A172 (cell line): ENCODE measurements at places on chromosomes 3 and 15. TPM values are rescaled to one million over a fixed set of nuclear protein-coding genes. Genes with fewer than 3 reads are reported as not detected.

DNA sequence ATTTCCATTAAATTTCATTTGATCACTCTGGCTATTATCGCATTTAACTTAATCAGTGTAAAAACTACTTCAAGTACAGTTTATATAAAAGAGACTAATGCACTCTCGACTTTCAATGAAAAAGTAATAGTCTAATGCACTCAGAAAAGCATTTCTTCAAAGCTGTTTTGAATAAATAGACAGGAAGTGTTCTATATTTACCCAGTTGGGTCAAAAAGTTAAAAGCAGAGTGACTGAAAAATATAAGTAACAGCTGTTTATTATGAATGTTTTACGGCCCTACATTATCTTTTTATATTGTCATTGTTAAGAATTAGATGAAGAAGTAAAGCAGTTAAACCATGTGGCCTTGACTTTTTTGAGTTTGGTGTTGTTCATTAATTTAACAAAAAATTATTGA, 391.8 kb downstream of the ZPLD1 start:
- no peak for DNase-seq

GRCh38 chr3:2262204-2262603, 163.5 kb downstream of the CNTN4 start:
- no peak for DNase-seq

DNA sequence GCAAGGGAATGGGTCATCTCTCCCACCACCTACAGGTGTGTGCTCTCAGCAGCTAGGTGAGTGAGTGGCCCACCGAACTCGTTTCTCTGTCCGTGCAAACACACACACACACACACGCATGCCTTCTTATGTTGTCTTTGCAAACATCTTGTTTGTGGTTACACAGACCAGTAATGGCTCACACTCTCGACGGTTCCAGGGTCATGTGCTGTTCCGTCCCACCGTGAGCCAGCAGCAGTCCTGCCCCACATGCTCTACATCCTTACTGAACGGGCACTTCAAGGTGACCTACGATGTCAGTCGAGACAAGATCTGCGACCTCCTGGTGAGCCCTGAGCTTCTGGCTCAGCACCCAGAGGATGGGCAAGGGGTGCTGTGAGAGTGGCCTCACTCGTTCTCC, 4.3 kb downstream of the ITIH1 start:
- no peak for DNase-seq

GRCh38 chr15:76108021-76108723, 48.4 kb downstream of the TMEM266 start:
- no peak for DNase-seq

GRCh38 chr3:197907196-197907595, 42.8 kb upstream of the RPL35A start:
- DNase-seq: no peak

GRCh38 chr3:136197159-136197793, 1.1 kb upstream of the MSL2 start:
- peak; percentile 4 for DNase-seq

DNA sequence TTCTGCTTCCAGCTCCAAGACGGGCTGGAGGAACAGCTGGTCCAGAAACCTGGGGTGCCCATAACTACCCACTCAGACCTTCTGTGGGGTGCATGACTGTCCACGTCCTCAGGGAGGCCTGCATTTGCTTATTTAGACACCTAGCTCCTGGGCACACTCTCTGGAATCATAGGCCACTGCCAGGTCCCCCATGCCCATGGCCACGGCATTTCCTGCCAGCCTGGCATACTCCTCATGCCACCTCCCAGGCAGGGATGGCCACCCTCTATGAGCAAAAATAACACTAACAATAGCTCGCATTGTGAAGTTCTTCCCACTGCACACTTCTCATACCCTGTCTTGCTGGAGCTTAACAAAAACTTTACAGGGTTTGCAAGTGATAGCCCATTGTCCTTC, 166.9 kb upstream of the TPM1 start:
- DNase-seq: no peak

The CLDN18 gene
- total RNA-seq: 0.07 and 0.26 TPM in 2 replicates

GRCh38 chr3:64530434-64531049, 157.3 kb downstream of the ADAMTS9 start:
- peak; percentile 57 for DNase-seq

DNA sequence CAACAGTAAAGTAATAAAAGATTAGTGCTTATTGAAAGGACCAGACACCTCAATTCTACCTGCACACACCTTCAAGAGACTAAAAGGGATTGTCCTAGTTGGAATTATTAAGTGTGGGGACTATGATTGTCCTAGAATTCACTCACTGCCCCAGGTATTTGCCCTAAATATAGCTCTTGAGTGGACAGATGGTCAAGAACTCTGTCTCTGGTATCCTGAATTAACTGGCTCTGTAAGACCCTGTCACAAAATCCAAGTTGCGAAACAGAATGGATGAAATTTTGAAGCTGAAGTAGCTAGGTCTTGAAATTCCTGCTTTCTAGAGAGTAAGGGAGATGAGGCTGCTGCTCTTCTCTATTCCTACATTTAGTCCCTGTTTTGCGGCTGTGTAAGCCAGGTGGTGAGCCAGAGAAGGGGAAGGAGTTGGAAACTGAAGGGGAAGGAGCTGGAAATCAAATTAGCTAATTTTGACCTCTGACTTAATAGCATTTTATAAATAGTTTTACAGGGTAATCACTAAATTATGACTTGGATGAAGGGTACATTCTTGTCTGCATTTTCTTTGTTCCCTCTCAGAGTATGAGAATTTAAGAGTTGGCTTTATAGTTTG, 34.5 kb downstream of the KBTBD12 start:
- no peak for DNase-seq

GRCh38 chr3:85801955-85802354, 843.2 kb downstream of the CADM2 start:
- DNase-seq: no peak

The SOX14 gene
- total RNA-seq: not detected in 2 replicates

DNA sequence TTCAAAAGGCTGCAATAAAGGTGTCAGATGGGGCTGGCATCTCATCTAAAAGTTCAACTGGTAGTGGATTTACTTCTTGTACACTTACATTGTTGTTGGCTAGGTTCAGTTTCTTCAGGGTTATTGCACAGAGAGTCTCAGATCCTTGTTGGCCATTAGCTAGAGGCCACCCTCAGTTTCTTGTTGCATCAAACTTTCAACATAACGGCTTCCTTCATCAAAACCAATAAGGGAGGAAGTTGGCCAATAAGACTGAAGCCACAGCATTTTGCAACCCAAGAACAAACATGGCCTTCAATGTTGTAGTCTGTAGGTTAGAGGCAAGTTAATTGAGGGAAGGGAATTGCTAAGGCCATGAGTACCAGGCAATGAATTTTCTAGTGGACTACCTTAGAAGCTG, 218.0 kb downstream of the ZBBX start:
- no peak for DNase-seq

The EEFSEC gene
- 3.5 and 4.1 TPM in 2 replicates for total RNA-seq

The TMEM40 gene
- total RNA-seq: 2.9 TPM in 1 of 2 replicates, not detected in the other
